Activated B cell treated with CpG ODN at 0.5 μM for 24 hours (primary cell): ENCODE measurements at places on chromosomes 6 and 20. TPM values are rescaled to one million over a fixed set of nuclear protein-coding genes. Genes with fewer than 3 reads are reported as not detected.

DNA sequence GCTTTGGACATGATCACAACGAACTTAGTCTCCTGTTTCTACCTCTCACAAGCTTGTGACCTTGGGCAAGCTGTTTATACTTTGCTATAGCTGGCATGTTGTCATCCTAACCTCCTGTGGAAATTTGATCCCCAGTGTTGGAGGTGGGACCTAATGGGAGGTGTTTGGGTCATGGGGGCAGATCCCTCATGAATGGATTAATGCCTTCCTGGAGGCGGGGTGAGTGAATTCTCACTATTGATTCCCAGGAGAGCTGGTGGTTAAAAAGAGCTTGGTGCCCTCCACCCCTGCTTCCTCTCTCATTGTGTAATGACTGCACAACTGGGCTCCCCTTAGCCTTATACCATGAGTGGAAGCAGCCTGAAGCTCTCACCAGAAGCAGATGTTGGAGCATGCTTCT lies 228.9 kb downstream of the HIVEP2 start:
- H3K4me3 ChIP-seq, result peak overlapping the region; percentile 12
- no peaks in the 10 kb centered on the region for H3K36me3 ChIP-seq
- H3K27me3 ChIP-seq, result no peaks in the 10 kb centered on the region
- peaks cover 20% of the 10 kb centered on the region for H3K4me1 ChIP-seq
- no peak for DNase-seq

- no peak overlapping the region for H3K4me3 ChIP-seq
- H3K4me1 ChIP-seq, result peaks cover 35% of the 10 kb centered on the region
- no peak for DNase-seq
- no peak overlapping the region for H3K27ac ChIP-seq
- H3K27me3 ChIP-seq, result no peaks in the 10 kb centered on the region
- peaks cover 1% of the 10 kb centered on the region for H3K36me3 ChIP-seq
These were observed 79.9 kb downstream of the ATXN1 start for GRCh38 chr6:16681260-16681873.

DNA sequence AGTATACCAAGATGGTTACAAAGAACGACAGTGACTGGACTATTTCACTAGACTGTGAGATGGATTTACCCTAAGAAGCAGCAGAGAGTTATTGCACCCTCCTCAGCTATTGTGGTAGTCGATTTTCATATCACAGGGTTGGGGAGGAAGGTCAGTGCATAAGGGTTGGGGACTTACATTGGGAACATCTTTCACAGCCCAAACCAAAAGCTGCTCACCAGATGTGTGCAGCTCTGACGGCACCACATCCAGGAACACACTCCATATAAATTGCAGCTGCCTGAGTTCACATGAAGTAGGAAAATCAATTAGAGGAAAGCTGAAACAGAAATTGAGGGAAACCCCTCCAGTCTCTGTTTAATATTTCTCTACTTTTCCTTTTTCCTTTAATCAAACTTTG lies 470.5 kb upstream of the NRSN1 start:
- no peak overlapping the region for H3K4me3 ChIP-seq
- H3K36me3 ChIP-seq, result no peaks in the 10 kb centered on the region
- DNase-seq, result no peak
- no peaks in the 10 kb centered on the region for H3K27me3 ChIP-seq

DNA sequence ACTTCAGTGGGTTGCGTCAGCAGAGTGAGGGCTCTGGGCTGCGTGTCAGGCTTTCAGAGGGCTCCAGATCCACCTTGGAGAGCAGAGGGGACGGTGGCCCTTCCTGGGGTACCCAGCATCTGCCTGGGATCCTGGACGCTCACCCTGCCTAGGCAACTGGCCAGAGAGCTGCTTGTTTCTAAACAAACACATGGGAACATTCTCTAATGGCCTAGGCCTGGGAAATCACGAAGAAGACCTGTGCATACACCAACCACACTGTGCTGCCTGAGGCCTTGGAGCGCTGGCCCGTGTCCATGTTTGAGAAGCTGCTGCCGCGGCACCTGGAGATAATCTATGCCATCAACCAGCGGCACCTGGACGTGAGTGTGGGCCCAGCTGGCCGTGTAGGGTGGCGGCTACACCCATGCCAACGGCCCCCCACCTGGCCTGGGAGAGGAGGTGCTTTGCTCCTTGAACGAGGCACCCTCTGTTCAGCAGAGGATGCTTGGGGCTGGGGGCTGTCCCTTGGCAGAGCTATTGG lies 32.2 kb downstream of the PYGB start:
- peaks cover 59% of the 10 kb centered on the region for H3K36me3 ChIP-seq
- DNase-seq, result peak; percentile 16
- H3K27me3 ChIP-seq, result no peaks in the 10 kb centered on the region
- no peak overlapping the region for H3K4me3 ChIP-seq
- H3K4me1 ChIP-seq, result peaks cover 27% of the 10 kb centered on the region

DNA sequence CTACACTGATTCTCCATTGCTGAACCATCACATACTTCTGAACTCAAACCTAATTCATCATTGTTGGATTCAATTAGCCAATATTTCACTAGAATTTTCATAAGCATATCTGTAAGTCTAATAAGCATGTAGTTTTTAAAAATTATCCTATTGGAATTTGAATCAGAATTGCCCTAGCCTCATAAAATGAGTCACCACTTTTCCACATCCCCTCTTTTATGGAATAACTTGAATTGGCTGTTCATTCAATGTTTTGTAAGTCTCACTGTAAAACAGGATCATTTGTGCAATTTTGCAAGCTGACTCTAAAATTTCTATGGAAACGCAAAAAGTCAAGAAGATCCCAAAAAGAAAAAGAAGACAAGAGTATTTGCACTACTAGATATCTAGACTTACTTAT lies 141.0 kb downstream of the HACE1 start:
- H3K27ac ChIP-seq, result no peak overlapping the region
- no peaks in the 10 kb centered on the region for H3K36me3 ChIP-seq
- H3K27me3 ChIP-seq, result no peaks in the 10 kb centered on the region
- no peaks in the 10 kb centered on the region for H3K4me1 ChIP-seq

- no peak for DNase-seq
- H3K27ac ChIP-seq, result no peak overlapping the region
- H3K27me3 ChIP-seq, result no peaks in the 10 kb centered on the region
- H3K4me1 ChIP-seq, result peaks cover 19% of the 10 kb centered on the region
- peaks cover 29% of the 10 kb centered on the region for H3K36me3 ChIP-seq
These were observed 86.9 kb upstream of the VSTM2L start for GRCh38 chr20:37816003-37816402.

DNA sequence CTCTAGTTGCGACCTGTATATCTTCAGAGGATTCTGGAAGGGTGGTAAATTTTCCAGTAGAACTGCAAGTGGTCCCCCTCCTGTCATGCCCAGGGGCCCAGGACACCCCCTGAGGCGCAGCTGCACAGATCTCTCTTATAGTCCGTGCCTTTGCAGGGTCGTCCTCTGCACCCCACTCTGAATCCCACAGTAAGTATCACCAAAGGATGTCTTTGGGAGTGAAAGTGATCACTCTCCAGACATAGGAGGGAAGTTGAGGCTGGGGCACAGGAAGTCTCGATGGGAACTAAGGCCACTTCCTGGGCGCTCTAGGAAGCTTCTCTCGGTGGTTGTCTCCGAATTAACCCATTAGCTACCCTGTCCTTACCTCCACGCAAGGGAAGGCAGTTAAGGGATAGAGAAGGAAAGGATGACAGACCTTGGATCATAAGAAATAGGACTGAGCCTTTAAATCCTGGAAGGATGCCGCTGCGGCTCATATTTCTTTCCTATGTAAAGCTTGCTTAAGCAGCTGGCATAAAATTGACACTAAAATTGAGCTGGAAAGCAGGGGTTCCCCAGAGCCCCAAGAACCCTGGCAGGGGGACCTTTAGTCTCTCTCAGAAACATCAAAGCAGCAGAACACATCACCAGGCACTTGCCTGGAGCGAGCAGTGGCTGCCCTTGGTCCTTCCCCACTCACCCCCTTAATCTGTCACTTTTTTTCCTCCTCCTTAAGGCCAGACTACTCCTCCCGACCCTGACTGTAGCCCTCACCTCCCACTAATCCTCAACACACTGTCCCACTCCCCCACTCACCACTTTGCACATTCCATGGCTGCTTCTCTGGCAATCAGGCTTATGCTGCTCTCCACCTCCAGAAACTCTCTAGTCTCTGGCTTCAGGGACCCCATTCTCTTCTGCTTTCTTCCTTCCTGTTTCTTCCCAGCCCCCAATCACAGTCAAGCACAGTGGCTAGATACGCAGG lies at the start of gene ZKSCAN4:
Gene ZKSCAN4, minus strand, starts transcription at position 261 of the 967 bp plus-strand sequence. CDS start 289 bp downstream, outside the sequence.
- H3K27ac ChIP-seq, result peak within 1 kb of the TSS; percentile 80
- peak within 1 kb of the TSS; percentile 95 for H3K4me3 ChIP-seq
- peaks cover 26% of the 10 kb centered on the region for H3K36me3 ChIP-seq
- peak; percentile 57 for DNase-seq
- peaks cover 30% of the 10 kb centered on the region for H3K4me1 ChIP-seq

PLAGL2 gene
- total RNA-seq, result 17.3 and 17.9 TPM in 2 replicates

C20orf202 gene
- total RNA-seq, result not detected in 2 replicates

MYBL2 gene
- total RNA-seq, result 99.5 and 102 TPM in 2 replicates

GRIK2 gene
- 0.11 and 0.17 TPM in 2 replicates for total RNA-seq
